ENCODE measurements at places on chromosomes 3 and 15.
A peak's percentile ranks its signal among the peaks of the same experiment; 100 is the strongest.

- no peak for DNase-seq
These were observed 3.7 kb upstream of the SLC9C1 start for GRCh38 chr3:112297714-112298113.

DNA sequence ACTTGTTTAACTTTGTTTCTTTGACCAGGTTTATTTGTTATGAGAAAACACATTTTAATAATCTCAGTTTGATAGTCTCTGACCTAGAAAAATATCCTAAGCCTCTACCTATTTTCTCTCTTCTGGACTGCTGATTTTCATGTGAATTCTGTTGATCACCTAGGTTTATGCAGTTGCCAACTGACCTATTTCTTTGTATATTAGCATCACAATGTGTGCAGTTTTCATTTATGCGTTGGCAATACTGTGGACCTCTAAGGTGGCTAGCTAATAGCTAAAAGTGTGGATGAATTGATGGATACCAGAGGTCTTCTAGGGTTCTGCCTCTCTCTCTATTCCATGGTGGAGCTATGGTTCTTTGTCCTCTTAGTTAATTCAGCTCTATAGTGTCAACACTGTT lies 72.1 kb downstream of the LRRC49 start:
- DNase-seq, result no peak

DNA sequence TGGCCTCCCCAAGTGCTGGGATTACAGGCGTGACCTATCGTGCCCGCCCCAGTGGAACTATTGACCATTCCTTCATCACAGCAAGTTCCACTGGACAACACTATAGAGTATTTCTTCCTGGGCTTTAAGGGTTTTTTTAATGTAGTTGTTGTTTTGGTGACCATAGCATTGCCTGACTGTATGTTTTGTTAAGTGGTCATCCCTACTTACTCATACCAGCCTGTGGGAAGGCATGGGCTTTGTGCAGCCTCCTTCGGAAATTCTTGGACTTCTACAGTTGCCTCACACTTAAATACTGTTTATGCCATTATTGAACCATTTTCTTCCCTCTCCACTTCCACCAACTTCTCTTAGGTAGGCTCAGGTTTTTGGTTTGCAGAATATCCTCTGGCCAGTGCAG lies 19.9 kb upstream of the ALPK3 start:
- DNase-seq, result no peak

DNA sequence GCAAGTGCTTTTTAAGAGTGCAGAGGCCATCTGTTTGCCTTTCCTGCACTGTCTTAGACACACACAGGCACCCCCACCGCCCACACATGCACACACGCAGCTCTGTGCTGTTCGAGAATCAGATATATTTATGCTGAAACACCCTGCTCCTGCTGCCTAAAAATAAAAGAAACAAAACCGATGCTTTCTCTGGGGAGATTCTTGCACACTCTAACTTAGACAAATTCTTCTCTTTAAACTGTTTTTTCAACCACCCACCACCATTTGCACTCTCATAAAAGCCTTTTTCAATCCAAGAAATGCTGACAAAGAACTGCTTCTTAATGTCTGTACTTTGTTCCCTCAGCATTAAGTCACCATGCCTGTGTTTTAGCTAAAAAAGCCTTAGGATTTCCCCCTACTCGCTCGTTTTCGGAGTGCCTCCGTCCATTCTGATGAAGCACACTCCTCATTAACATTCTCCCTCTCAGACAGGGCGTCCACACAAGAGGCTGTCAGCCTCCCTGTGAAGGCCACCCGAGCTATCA lies 26.2 kb downstream of the SLC12A8 start:
- DNase-seq, result no peak

DNA sequence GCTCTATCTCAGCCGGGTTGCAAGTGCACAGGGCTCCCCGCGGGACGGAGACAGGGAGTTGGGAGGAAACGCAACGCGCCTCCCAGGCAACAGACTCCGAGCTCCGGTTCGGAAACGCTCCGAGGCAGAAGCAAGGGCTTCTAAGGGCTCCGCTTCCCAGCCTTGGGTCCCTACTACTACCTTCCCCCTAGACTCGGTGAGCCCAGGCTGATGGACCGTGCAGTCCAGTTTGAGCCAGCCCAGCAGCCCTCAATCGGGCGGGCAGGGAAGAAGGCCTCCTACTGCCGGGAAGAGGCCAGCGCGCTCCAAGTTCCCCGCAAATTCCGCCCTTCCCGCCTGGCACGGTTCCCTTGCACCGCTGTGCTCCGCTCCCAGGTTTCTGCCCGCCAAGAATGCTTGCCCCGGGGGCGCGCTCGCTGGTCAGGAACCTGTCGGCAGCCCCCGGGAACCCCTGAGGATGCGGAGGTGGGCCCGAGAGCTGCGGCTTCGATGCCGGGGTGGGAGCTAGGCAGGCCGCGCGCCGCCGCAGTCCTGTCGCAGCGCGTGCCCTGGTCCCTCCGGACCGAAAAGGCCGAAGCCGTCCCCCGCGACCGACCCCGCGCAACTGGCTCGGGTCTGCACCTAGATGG lies 728 bp downstream of the TRANK1 start:
- DNase-seq, result peak; percentile 81
